Mammary epithelial cell (primary cell): ENCODE measurements at places on chromosomes 1 and 21.

DNA sequence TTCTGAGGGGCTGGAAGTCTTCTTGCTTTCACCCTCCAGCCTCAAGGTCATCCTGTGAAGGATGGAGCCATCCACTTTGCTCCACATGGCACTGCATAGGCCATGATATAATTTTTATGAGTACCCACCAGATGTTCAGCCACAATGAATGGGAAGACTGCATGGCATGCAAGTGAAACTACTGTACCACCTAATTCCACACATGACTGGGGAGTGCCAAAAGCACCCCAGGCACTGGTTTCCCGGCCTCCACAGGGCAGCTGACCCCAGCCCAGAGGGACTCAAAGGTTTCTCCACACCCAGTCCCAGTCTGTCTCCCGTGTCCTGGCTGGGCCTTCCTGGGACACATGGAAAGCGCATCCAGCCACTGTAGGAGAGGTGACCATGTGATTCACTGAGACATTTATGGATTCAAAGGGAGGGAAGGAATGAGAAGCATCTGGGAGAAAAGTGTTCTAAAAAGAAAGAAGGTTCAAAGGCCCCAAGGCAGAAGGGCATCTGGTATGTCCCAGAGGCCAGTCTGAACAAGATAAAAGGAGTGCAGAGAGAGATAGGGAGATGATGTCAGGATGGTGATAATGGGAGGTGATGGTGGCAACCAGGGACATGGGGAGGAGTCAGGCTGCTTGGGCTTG is 12.1 kb downstream of the RHOU start:
- DNase-seq: no peak

DNA sequence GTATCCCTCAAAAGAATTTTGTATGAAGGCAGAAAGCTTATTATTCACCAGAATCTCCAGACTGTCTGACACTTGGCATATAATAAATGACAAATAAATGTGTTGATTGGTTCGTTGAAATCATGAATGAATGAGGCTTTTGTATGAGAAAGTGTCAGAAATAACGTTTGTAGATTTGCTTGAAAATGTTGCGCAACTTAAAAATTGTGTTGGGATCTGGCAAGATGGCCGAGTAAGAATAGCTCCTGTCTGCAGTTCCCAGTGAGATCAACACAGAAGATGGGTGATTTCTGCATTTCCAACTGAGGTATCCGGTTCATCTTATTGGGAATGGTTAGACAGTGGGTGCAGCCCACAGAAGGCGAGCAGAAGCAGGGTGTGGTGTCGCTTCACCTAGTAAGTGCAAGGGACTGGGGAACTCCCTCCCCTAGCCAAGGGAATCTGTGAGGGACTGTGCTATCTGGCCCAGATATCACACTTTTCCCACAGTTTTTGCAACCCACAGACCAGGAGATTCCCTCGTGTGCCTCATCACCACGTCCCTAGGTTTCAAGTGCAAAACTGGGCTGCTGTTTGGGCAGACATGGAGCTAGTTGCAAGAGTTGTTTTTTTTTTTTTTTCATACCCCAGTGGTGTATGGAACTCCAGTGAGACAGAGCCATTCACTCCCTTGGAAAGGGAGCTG is 759.0 kb downstream of the LTN1 start:
- no peak for DNase-seq

- DNase-seq: peak; percentile 50
Observed at GRCh38 chr1:224747578-224747977, 131.5 kb downstream of the CNIH3 start.

DNA sequence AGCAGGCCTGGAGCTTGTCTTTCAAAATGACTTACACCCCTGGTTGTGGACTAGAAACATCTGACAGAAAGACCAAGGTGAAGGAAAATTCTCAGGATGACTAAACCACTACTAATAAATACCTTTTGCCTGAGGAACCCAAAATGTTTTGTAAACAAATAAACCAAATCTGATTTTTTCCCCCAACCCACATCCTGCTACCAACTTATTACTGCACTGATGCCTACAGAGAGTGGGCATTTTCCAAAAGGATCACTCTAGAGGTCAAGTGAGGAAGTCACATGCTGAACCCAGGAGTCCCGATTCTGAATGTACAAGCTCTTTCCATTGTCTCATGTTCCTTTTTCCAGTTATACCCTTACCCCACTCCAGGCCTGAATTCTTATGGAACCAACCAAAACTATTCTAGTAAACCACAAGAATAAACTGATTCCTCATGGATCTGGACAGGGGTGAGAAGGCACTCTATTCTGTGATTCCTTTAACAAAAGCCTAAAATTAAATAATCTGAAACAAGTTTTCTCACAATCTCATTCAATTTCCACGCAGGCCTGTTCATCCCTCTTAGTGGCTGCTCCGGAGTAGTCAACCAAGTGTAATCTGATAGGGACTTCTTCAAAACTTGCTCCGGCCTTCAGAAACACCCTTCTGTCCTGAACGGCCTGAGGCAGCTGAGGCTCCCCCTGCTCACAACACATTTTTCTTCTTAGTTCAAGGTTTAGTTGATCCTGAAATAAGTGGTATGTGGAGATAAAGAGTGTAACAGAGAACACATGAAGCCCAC is 1.4 kb downstream of the PI4KB start:
- DNase-seq: peak; percentile 42

DNA sequence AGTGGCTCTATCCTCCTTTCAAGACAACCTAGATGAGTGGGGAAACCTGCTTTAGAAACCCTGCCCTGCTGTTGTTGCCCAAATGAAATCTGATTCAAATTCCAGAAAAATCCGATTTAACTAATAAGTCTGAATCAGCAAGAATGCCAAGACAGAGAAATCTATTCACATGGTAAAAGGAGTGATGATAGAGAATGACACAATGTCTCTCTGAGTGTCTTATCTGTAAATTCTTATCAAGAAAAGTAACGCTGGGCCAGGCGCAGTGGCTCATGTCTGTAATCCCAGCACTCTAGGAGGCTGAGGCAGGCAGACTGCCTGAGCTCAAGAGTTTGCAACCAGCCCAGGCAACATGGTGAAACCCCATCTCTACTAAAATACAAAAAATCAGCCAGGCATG is 13.7 kb upstream of the GUCA2A start:
- no peak for DNase-seq

DNA sequence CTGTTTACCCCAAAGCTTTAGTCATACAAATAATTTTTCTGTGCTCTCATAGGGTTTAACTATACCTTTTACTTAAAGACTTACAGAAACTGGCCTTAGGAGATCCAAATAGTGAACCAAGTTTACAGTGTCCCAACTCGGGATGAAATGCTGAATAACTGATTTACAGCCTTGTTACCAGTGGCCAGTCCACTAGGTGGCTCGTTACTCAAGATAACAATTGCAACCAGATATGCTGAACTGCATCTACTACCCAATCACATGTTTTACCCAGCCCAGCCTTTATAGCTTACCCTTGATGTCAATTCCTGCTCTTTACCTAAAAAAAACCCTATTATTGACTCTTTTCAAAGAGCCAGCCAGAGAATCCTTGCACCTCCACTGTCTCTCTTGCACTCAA is 1148.8 kb upstream of the ADGRL4 start:
- no peak for DNase-seq

- no peak for DNase-seq
Observed at GRCh38 chr1:57832612-57833011, 408.8 kb upstream of the DAB1 start.

- DNase-seq: no peak
Observed at GRCh38 chr1:193569983-193570269, 383.5 kb upstream of the B3GALT2 start.

DNA sequence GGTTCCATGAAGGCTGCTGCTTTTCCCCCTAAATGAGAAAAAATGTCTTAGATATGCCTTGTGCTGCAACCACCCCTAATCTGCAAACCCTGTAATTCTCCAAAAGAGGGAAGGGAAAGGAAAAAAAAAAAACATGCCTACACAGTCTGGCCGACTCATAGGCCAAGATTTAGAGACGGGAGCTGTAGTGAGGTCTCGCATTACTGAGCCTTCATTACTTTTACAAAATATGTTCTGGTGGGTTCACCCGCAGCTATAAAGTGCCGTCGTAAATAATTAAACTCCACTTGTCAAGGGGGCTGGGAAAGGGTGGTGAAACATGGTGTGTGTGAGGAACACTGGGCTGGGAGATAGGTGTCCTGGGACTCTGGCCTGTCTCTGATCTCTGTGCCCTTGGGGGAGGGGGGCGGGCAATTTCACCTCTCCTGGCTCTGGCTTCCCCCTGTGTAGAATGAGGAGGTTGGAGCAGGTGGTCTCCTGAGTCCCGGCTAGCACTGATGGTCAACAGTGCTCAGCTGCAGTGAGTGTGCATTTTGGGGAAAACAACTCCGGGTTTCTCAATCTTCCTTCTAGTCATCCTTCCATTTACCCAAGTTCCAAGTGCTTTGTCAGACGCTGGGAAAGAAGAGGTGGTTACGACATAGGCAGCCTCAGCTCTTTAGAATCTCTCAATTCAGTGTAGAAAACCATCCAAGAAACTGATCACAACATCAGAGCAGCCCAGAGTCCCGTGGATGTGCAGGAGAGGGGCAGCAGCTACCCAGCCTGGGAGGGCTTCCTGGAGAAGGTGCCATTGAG is 82.3 kb downstream of the ACTL8 start:
- no peak for DNase-seq

DNA sequence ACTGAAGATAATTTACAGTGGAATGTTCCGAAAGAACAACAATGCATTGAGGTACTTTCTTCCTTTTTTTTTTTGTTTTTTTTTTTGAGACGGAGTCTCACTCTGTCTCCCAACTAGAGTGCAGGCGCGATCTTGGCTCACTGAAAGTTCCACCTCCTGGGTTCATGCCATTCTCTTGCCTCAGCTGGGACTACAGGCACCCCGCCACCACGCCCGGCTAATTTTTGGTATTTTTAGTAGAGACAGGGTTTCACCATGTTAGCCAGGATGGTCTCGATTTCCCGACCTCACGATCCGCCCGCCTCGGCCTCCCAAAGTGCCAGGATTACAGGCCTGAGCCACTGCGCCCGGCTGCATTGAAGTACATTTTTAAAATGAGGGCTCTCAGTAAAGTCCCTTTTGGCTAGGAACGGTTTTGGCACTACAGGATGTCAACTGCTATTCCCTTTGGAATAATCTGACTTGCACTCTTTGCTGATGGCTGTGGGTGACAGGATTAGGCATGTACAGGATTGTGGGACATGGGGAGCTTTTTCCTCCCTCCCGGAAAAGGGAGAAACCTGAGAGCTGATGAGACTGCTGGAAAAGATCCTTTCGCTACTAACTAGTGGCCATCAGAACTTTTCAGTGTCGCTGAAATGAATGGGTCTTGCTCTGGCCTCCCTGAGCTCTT is 56.9 kb upstream of the EDEM3 start:
- DNase-seq: no peak

- DNase-seq: no peak
Observed at GRCh38 chr1:88670462-88670861, 13.6 kb upstream of the PKN2 start.

DNA sequence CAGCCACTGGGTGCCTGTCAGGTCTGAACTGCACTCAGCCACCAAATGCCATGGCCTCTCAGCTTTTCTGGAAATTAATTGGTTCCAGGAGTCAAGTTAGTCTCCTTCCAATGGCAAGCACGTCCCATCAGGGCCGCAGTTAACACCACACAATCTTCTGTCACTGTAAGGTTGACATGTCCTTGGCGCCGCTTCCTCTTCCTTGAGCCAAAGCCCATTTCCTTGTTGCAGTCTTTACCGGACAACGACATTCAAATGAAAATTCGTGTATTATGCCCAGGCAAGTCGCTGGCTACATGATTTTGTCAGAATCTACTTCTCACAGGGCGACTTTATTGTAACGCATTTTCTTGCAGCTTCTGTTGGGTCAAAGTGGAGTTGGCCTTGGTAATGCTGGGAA is 430.6 kb upstream of the KAZN start:
- no peak for DNase-seq

DNA sequence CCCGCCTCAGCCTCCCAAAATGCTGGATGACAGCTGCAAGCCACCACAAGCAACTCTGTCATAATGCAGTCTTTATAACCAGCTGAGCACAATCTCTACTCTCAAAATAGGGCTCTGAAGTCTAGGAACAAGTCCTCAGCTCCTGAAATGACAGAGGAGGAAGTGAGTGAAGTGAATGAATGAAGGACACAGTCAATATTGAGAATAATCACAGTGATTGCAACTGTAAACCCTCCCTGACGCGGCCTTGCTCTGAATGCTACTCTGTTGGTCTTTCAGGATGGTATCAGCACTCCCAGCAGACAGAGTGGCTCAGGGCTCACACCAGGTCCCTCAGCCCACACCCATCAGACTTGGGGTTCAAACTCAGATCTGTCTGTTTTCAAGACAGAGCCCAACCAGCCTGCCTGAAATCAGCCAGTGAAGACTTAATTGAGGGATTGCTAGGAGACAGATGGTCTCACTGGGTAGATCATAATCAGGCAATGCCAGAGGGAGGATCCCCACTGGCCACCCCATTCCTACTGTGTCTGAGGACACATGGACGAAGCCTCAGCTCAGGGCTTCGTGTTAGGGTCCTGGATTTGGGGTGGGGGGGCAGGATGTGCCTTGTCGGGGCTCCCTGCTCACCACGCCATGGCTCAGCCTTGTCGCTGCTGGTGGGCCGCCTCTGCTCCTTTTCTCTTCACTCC is 20.9 kb downstream of the RNF187 start:
- no peak for DNase-seq

GRCh38 chr1:172630868-172631267 is 28.0 kb upstream of the FASLG start:
- no peak for DNase-seq

- no peak for DNase-seq
Observed at GRCh38 chr1:88800382-88801051, 90.8 kb downstream of the GTF2B start.

DNA sequence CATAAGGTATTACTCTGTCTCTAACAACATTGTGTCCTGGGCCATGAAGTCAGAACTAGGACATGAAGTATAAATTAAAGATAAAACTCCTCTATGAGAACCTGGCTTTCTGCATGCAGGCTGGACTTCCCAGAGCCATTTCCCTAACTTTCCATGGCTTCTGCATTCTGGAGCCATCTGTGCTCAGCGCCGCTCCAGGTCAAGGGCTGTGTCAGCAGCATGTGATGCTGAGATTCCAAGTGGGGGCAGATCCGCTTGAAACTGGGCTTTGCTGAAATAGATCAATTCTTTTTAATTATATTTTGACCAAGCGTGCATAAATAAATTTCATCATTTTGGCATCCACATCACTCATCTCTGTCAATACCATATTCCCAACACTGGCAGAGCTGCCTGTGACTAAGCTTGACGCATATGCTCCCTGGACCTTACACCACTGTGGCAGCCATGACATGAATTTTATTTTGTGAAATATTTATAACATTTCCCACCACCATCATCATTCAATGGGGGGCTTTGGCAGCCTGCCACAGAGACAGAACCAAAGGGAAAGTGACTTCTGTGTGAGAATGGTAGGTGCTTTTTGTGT is 110.4 kb upstream of the KCNK1 start:
- no peak for DNase-seq

GRCh38 chr1:94559921-94560320 is 18.4 kb upstream of the F3 start:
- DNase-seq: peak; percentile 36

GRCh38 chr1:114771992-114772391 is 8.5 kb downstream of the SIKE1 start:
- no peak for DNase-seq

- DNase-seq: no peak
Observed at GRCh38 chr1:152878042-152878441, at the start of gene SMCP. Gene SMCP, plus strand, starts transcription at chr1:152878322. Its CDS starts 6,101 bp downstream, at chr1:152884423.

GRCh38 chr1:42370876-42371549 is 9.6 kb upstream of the RIMKLA start:
- no peak for DNase-seq

- DNase-seq: no peak
Observed at GRCh38 chr1:63143482-63143881, 178.9 kb upstream of the FOXD3 start.
